HFF-Myc (cell line): ENCODE measurements at places on chromosomes 5 and 9.
A peak's percentile ranks its signal among the peaks of the same experiment; 100 is the strongest.

DNA sequence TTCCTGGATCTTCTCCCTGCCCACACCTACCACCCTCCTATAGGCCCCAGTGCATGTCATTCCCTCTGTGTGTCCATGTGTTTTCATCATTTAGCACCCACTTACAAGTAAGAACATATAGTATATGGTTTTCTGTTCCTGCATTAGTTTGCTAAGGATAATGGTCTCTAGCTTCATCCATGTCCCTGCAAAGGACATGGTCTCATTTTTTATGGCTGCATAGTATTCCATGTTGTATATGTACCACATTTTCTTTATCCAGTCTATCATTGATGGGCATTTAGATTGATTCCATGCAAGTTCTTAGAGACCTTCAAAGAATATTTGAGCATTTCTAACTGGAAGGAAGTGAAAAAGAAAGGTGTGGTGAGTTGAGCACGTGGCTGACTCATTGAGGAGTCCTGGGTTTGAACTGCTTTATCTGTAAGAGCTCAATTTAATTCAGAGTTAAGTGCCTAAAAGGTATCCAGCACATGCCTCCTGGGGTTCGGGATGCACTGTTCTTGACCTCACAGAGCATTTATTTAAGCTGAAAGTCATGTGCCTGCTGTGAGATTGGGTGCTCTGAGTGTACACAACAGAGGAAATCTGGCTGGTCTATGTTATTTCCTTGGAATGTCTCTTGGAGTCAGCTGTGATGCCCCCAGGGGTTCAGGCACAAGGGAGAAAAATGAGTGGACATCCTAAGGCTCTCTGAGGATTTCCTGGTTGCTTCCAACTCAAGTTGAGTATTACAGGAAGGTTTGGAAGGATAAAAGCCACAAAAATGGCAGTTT lies 56.4 kb downstream of the SH3GL2 start:
- DNase-seq = no peak

- DNase-seq = peak; percentile 32
Measured at GRCh38 chr5:75681125-75681830, 36.0 kb downstream of the POC5 start.

DNA sequence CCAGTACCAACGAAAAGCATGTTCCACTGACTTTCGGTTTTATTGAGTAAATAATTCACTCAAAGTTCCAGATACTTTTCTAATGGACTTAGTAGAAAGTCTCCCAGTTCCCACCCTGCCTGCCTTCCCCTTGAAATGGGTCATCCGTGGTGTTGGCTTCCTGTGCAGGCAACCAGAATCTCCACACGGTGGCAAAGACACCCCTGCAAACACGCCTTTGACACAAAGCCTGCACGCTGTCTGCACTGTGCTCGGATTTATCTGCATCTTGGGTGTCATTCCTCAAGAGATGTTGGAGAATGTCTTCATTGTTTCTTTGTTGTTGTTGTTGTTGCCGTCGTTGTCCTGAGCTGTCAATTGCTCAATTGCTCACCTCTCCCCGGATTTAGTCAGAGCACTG lies 150.0 kb upstream of the IRX2 start:
- no peak for DNase-seq

- no peak for DNase-seq
Measured at GRCh38 chr5:152349683-152350526, 55.2 kb downstream of the NMUR2 start.

- no peak for DNase-seq
Measured at GRCh38 chr9:99345451-99345850, 123.4 kb downstream of the SEC61B start.
